AG04450 (cell line): ENCODE measurements at places on chromosomes 6 and 20.

- DNase-seq, result no peak
Observed at GRCh38 chr6:48194596-48195295, 83.7 kb upstream of the PTCHD4 start.

- no peak for DNase-seq
Observed at GRCh38 chr20:47782076-47782475, 3.2 kb downstream of the SULF2 start.

DNA sequence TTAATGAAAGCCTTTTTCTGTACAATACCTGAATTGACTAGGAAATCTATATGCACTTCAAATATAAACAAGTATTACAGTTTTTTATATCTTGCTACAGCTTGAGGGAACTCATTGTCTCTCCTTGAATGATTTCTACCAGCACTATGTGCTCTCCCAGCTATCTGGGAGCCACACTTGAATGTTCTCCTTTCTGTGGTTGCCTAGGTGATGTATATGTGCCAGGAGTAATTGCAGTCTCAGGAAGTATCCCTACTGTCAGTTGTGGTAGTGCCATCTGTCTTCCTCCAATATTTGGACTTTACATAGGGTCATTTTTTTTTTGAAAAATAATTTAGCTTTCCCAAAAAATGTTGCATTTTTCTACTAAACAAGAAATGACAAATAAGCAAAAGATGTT lies 288.0 kb upstream of the PLCB4 start:
- no peak for DNase-seq

DNA sequence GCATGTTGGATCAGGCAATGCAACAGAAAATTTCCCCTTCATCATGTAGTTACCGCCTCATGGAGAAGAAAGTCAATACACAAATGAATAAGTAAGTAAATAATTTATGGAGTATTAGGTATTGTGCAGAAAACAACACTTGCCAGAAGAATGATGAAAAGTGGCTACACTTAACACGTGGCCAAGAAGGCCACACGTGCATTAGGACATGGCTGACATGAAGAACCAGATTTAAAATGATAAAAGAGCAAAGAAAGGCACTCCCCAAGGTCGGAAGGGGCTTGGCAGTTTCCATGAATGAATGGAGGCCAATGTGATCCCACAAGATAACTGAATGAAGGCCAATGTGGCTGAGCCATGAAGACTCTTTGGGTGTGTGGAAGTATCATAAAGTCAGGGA lies 447.2 kb downstream of the DOK5 start:
- DNase-seq, result no peak

- DNase-seq, result no peak
Observed at GRCh38 chr6:42349753-42350511, 101.8 kb downstream of the TRERF1 start.

DNA sequence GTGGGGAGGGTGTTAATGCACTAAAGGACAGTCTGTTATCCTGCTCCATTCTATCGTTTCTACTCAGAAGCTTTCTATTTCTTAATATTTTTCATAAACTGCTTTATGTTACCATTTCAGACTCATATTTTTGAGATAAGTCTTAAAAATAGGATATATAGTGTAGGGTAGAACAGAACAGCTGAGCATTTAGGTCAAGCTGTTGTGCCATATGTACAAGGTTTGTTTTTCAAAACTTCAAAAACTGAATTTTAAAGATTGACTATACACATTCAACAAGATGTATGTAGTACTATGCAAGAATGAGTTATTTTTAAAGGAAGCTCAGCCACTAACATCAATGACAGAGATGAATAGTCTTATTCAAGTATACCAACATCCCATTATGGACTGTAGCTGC lies 437.1 kb downstream of the PHF3 start:
- DNase-seq, result no peak

- DNase-seq, result no peak
Observed at GRCh38 chr6:87753131-87753685, 51.2 kb upstream of the AKIRIN2 start.

GRCh38 chr20:58109126-58109880 lies 119.2 kb downstream of the ANKRD60 start:
- DNase-seq, result no peak

- DNase-seq, result peak; percentile 62
Observed at GRCh38 chr6:33768644-33769120, 20.2 kb downstream of the LEMD2 start.

DNA sequence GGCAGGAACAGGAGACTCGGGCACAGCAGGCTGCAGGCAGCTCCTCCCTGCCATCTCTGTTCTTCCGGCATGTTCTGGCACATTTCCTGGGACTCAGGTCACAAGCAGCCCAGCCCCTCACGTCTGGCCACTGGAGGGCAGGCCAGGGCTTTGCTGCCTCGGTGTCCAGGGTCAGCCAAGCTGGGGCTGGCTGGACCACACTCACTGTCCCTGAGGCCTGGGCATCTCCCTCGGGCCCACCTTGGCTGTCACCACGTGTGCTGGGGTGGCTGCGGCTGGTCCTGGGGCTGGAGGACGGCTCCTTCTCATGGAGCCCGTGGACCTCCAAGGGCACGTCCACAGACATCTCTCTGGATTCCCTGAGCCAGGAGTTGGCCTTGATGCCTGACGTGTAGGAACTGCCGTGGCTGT lies 18.5 kb downstream of the FRMD1 start:
- DNase-seq, result peak; percentile 16

GRCh38 chr6:44020148-44020547 lies 107.1 kb downstream of the MRPL14 start:
- no peak for DNase-seq

- no peak for DNase-seq
Observed at GRCh38 chr6:151058021-151058733, 181.6 kb upstream of the AKAP12 start.

DNA sequence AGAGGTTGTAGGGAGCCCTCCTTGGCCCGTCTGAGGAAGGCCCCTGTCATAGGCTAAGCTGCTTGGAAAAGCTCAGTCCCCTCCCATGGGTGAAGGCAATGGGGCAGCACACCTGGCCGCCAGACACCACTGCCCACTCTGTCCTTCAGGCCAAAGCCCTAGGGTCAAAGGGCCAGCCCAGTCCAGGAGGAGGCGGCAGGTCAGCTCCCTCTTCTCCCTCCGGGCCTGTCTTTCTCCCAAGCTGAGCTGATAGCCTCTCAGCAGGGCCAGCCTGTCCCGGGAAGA lies 5.1 kb upstream of the CLPSL2 start:
- no peak for DNase-seq

DNA sequence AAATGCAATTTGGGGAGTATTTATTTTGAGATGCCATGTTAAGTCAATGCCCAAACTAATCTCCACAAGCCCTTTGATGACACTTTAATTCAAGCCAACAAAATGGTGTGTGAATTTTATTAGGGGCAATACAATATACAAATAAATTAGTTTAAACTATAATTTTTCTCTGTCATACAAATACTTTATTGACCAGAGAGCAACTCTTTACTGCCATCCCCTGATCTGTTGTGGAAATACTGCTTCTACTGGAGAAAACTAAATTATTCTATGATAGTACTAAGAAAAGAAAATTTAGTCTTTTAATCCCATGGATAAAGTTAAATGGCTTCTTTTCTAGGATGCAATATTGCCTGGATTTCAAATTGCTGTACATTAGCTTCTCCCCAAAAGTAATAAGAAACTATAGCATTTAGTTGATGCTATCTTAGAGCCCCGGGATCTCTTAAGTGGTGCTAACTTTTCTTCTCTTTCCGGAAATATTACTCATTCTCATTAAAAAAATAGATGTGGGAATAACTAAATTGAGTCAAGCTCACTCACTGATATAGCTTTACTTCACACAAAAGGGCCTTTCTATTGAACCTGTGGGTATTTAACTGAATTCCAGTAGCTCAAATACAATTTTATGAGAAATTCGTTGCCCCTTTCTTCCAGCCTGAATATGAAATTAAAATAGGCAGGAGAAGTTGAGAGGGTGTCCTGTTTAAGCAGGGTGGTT lies 49.2 kb downstream of the SMPDL3A start:
- DNase-seq, result no peak

DNA sequence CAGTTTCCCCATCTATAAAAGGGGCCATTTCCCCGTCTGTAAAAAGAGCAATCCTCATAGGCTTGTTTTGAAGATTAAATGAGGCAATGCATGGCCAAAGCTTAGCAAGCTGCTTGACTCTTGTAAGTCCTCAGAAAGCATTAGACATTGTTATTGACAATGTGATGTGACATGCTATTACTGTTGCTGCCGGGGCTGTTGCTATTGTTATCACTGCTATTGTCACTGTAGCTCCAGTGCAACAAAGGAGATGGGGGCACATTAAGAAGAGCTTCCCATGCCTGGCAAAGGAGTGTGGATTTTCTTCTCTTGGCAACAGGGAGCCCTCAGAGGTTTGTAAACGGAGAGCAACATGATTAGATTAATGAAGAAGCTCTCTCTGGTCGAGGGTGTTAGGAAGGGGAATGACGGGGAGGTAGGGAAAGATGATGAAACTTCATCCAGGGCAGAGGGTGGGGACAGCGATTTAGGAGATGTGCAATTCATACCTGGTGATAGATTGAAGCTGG lies 33.1 kb upstream of the FAM83D start:
- no peak for DNase-seq

DNA sequence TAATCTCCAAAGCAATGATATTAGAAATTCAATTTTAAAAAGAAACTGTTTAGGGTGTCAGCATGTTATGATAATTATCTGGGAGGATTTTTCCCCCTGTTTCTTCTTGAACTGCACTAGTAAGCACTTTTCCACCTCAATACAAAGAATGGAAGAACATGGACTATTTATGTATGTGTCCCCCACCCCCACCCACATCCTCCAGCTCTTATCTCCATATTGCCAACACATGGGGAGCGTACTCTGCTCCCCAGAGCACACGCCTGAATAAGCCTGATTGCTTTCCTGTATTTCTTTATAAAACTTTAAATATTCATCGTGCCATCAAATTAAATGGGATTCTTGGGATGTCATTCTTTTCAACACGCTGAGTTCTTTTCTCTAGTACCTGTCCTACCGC lies 11.4 kb upstream of the LRFN2 start:
- no peak for DNase-seq

GRCh38 chr20:32473231-32474008 lies 111.7 kb downstream of the NOL4L start:
- no peak for DNase-seq

GRCh38 chr6:141421378-141421777 lies 711.3 kb upstream of the GJE1 start:
- DNase-seq, result peak; percentile 36

DNA sequence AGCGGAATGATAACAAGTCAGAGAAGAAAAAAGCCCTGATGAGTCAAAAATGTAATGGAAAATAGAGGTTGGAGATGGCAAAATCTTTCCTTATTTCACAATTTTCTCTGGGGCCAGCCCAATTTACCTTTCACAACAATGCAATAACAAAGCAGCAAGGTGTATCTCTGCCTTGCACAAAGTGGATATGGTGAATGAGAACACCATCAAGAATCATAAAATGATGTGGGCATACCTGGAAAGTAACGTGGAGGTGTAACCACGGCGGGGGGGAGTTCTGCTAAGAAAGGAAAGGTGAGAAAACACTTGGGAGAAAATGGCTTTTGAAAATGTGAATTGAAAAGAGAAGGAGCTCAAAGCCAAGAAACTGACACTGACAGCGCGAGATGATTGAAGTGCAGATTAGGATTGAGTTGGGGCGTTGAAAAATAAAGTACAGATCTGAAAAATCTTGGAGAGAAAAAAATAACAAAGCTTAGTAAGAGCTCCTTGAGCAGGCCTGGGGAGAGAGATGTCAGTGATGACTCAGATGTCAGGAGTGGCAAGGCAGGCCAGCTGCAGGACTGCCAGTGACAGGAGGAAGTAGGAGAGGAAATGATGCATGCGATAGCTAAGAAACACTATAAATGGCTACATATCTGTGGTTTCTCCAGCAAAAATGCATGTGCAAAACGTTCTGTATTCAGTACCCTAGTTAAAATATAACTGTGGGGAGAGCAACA lies 26.2 kb downstream of the ARHGAP18 start:
- DNase-seq, result peak; percentile 98

GRCh38 chr6:163427498-163428254 lies 13.2 kb downstream of the QKI start:
- peak; percentile 44 for DNase-seq

DNA sequence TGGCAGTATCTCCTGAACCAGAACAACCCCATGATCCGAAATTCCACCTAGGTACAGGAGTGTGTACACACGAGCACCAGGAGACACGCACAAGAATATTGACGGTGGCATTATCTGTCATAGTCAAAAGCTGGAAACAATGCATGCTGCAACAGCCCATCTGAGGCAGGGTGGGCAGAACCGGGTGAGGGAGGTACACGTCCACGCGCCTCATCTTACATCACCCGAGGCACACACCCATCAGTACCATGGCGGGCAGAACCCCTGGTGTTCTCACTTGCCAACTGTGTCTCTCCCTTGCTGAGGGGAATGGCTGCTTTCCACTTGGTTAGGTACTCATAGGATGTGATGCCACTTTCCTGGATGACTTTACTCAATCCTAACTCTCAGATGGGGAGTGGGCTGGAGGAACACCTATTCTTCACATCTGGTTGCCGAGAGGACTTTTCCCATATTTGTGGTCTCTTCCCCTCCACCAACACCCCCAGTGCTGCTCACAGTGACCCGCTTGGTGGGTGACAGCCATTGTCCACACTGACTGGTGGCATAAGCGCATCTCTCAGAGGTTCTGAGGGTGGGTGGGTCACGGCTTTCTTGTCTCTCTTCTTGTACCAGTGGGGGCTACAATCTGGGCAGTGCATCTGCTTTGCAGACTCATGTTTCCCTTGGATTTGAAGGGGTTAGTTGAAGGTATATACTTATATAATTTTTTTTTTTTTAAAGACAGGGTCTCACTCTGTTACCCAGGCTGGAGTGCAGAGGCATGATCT lies 13.5 kb downstream of the PPP1R3G start:
- DNase-seq, result no peak

DNA sequence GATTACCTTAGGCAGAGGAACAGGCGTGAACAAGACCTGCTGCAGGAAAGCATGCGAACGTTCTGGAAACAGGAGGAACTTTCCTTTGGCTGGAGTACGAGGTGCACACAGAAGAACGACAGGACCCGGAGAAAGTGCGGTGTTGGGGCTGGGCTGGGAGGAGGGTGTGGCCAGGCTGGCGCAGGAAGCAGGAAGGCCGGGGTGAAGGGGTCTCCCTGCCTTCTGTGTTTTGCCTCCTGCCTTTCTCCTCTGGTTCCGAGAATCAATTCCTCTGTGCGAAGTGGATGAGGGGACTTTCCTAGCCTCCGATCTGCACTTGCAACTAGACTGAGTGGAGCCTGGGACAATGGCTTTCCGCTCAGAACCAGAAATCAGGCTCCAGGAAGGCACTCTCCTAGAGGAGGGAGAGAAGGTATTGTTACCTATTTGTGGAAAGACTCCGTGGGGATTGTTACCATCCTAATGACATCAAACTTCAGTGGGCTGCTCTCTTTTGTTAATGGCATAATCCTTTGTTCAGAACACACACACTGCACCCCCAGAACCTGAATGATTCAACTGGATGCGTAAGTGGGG lies 22.9 kb upstream of the PLEKHG1 start:
- DNase-seq, result no peak

GRCh38 chr6:137976430-137976829 lies 109.4 kb downstream of the TNFAIP3 start:
- DNase-seq, result no peak

DNA sequence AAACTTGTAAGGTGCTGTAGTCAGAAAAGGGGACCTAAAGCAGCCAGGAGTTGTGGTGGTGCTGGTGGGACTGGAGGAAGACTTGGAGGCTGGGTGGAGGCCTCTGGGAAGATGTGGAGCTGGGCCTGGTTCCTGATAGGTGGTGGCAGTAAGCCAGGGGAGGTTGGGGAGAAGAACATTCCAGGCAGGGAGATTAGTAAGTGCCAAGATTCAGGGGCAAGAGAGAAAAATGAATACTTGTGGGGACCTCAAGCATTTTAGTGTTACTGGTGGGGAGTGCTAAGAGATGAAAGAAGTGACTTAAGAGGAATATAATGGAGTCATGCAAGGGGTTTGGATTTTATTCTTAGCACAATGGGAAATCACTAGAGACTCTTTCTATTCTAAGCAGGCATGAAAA lies 79.0 kb upstream of the B3GAT2 start:
- DNase-seq, result no peak
